ENCODE measurements at places on chromosomes 4 and X.

DNA sequence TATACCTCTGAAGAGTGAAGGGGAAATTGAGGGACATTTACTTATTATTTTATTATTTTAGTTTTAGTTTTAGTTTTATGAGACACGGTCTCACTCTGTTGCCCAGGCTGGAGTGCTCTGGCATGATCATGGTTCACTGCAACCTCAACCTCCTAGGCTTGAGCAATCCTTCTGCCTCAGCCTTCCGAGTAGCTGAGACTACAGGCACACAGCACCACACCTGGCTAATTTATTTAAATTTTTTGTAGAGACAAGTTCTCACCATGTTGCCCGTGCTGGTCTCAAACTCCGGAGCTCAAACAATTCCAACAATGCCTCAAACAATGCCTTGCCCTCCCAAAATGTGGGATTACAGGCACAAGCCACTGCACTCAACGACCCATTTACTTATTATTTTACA, 68.4 kb upstream of the BMP2K start:
- no peak for DNase-seq

DNA sequence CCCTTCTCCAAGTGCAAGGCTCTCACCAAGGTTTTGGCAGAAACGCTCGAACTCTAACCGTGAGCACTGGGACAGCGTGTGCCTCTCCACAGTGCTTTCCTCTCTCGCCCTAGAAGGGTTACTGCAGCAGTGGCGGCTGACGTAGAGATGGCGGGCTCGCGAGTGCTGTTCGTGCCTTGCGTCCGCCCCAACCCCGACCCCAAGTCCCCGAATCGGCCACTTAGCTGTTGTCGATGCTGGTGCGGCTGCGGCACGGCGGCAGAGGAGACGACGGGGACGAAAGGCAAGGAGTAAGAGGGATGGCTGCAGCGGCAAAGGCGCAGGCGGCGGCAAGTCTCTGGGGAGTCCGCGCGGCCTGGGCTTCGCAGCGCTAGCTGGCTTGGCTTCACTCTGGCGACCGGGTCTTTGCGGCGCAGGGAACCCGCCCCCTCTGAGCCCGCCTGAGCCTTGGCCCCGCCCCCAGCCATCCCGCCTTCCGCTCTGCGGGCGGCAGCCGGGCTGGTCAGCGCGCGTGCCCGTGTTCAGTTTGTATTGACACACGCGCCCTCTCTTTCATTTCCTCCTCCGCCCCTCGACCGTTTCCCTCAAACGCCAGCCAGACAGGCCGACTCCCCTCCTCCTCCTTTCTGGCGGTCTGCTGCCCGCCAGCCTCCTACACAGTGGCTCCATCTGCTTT, at the start of gene SPIN4:
TSS of gene SPIN4 (minus strand) at position 392 of the 676 bp plus-strand sequence. CDS start 513 bp downstream, outside the sequence.
- peak; percentile 92 for DNase-seq

GRCh38 chr4:84928089-84928488, 38.4 kb downstream of the WDFY3 start:
- DNase-seq = no peak

DNA sequence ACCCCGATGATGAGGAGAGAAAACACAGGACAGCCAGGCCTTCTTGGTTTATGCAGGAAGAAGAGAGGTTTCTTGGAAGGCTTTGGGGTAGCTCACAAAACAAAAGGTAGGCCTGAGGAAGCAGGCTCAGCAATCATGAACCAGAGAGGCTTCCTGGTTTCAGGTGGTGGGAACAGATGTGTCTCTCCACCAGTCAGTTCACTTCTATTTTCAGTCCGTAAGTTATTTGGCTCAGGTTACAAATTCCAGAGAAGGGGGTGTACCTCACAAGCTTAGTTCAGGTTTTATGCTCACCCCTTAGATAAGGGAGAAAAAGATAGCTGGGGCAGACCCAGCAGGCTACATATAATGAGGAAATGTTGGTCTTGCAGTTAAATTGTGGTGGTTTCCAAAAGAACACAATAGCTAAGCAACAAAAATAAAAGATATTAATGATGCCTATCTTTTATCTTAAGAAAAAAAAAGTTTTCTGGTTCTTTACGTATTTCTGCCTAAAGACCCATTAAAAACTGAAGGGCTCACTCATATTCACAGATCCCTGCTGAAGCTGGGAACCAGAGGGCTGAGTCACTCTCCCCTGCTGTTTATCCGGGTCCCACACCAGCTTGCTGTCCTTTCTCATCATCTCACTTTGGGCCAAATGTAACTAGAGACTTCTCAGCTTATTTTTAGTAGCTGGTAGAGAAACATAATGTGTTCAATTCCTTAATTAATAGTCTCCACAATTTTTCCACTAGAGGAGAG, 177.0 kb downstream of the CAMK2D start:
- DNase-seq = no peak

GRCh38 chrX:135477576-135477975, 42.9 kb upstream of the INTS6L start:
- peak; percentile 58 for DNase-seq

- DNase-seq = no peak
These were observed 37.3 kb upstream of the TRIM2 start for GRCh38 chr4:153166716-153167501.

DNA sequence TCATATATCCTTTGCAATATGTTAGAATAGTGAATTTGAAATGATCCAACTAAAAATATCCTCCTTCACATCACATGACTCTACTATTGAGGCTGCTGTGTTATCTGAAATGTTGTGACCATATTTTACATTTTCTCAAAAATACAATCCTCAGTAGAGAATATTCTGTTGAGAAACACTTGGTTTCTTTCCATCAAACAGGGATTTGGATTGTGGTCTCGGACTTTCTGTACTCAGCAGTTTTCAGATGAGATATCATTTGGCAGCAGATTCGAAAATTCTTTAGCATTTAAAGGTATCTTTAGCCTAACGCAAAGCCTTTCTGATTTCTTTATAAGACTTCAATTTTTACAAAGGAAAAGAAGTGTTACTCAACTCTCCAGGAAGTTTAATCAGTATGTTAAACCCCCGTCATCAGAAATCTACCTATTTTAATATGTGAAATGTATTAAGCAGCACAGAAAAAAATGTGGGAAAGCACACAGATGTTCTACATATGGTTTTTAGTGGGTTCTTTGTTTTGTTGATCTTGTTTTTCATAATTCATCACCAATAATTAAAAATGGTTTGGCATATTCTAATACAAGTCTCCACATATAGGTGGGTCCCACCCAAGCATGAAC, 55.4 kb upstream of the ANXA3 start:
- no peak for DNase-seq

DNA sequence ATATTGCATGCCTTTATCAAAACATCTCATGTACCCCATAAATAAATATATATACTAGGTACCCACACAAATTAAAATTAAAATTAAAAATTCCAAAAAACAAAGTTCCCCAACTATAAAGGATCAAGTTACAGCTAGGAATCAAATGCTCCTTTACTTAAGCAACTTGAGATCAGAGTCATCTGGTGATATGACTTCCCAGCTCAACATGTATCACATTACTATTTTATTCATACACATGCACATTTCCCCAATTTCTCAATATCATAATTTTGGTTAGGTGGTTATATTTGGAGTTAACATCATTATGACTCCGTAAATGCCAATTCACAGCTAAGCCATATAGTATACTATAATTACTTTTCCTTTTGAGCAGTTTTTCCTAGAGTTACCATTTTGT, 60.9 kb downstream of the CLOCK start:
- no peak for DNase-seq

- no peak for DNase-seq
These were observed 7.1 kb upstream of the NEIL3 start for GRCh38 chr4:177302371-177303100.

DNA sequence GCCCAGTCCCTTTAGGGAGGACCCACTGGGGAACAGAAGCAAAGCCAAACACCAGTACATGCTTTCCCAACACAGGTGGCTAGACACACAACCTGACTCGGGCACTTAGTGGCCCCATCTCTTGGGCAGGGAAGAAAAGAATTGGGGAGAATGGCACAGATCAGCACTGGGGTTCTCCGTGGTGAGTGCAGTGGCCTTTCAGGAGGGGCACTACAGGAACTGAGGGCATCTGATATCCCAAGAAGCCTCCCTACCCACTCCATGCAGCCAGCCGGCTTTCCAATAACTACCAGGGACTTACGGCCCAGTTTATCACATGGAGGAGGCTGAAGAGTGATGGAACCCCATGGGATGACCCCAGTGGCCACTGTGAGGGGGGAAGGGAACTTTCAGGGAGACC, 23.0 kb downstream of the RGN start:
- DNase-seq = no peak

DNA sequence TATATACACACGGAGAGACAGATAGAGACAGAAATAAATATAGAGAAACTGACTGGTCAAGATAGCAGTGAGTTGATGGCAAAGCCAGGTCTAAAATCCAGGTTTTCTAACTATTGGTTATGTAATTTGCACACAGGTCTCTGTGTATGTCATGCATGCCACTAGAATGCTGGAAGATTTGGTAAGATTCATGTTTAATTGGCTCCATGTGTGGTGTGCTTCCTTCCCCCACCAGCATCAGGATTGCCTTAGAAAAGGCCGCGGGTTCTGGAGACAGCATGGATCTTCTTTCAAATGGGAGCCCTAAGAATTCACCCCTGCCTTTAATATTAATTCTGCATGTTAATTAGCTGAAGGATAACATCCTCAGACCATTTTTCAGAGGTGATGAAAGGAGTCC, 31.3 kb downstream of the HAND2 start:
- no peak for DNase-seq
